Myometrial cell (primary cell): ENCODE measurements at places on chromosomes 6 and 20. TPM values are rescaled to one million over a fixed set of nuclear protein-coding genes. Genes with fewer than 3 reads are reported as not detected.

Gene PLTP
- total RNA-seq, result 36.3 and 43.6 TPM in 2 replicates

Gene SUMO4
- total RNA-seq, result not detected in 2 replicates

Gene EYA2
- total RNA-seq, result 1.4 TPM in 2 replicates

Gene KIF6
- 0.89 and 1.4 TPM in 2 replicates for total RNA-seq

Gene TMC2
- not detected in 2 replicates for total RNA-seq

Gene GTF2H4
- total RNA-seq, result 12.4 and 22.3 TPM in 2 replicates

Gene SMLR1
- total RNA-seq, result not detected in 2 replicates
